ENCODE measurements at places on chromosomes 2 and 18.
A peak's percentile ranks its signal among the peaks of the same experiment; 100 is the strongest.

GRCh38 chr2:24360050-24360962 lies at the start of gene ITSN2:
TSS of gene ITSN2 (minus strand) at chr2:24360536. CDS start at chr2:24328082, 32,454 bp downstream.
- DNase-seq = peak; percentile 81

DNA sequence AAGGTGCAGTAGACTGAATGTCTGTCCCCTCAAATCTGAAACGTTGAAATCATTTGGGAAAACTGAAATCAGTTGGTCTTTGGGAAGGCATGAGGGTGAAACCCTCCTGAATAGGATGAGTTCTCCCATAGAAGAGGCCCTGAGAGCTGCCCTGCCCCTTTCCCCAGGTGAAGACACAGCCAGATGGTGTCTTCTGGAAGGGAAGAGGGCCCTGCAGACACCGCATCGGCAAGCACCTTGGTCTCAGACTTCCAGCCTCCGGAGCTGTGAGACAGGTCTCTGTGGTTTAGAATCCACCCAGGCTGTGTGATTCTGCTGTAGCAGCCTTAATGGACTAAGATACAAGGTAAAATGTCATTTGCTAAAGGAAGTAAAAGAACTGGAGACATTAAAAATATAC lies 42.1 kb upstream of the SNTG2 start:
- no peak for DNase-seq

- DNase-seq = no peak
Measured at GRCh38 chr18:36623681-36624190, 205.1 kb downstream of the TPGS2 start.

- DNase-seq = no peak
Measured at GRCh38 chr2:95006588-95006987, 18.9 kb upstream of the MAL start.

DNA sequence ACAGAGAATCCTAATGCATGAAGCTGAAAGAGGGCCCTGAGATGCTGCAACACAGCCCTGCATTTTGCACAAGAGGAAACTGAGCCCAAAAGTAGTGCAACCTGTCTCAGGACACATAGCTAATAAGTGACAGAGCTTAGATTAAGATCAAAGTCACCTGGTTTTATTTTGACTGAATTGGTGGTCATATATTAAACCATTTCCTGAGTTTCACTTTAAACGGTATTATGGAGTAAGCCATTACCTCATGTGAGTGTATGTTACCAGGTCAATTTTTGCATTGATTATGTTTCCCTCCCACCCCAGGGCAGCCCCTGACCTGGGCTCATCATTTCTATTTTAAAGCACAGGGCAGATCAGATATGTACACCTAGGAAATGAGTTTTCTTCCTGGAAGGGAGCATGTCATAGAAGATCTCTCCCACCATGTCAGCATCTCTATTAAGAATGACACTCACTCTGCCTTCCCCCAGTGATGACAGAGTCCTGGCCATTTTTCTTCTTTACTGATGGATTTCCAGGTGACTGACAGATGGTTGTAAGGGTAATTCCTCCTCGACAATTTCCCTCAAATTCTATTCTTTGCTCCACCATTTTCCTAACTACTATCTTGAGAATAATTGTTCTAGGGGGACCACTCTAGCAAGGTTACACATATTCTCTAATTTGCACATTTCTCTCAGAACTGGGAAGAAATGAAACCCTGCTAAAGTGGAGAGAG lies 441.3 kb upstream of the SLC14A2 start:
- DNase-seq = no peak

- DNase-seq = no peak
Measured at GRCh38 chr2:122570641-122571040, 815.2 kb downstream of the TSN start.

DNA sequence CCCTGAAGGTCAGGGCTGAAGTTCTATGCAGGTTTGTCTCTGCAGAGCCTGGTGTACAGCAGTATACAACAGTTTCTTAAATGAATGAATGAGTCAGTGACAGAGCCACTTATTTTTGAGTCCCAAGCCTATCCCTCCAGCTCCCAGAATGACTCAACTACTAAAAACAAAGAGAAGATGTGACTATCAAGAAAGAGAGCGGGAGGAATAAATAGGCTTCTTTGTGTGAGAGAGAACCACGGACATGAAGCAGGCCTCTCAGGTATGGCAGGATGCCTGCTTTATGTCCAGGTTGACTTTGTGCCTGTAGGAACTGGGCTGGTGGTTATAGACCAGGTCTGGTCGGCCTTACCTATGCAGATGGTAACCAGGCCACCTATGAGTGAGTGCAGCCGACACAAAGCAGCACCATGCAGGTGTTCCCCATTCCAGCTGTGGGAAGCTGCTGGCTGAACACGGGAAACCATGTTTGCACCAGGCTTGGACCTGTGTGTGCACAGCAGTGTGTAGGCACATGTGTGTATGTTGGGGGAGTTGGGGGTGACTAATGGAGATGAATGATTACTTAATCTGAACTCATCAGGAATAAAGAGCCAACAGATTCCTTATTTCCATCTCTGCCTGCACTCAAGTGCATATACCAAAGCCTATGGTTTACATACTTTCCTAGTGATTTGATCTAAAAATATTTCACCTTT lies 171.0 kb downstream of the OSR1 start:
- peak; percentile 15 for DNase-seq

GRCh38 chr18:55024564-55024963 lies 65.3 kb upstream of the CCDC68 start:
- DNase-seq = no peak

DNA sequence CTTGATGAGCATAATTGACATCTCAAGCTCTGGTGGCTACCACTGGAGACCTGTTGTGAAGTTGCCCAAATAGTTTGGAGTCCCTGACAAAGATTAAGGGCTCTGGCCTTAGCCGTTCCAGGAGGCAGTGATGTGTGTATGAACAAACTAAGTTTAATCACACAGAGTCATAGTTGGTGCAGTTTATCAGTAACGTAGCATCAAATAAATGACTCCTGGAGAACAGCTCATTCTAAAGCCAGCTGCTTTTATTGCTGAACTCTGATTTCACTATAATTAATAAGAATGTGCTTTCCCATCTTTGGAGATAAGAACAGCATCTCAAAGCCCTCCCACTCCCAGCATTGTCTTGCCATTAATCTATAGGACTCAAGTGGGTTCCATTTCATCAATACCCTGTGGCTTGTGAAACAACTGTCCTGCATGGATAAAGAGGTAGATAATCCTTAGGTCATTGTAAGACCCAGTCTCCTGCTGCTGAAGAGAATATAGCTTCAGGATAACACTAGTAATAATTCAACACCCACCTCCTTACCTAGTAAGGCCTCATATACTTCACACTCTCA lies 211.4 kb upstream of the THUMPD2 start:
- peak; percentile 39 for DNase-seq

- DNase-seq = no peak
Measured at GRCh38 chr18:22469061-22469734, 51.5 kb upstream of the CTAGE1 start.

- no peak for DNase-seq
Measured at GRCh38 chr2:98498703-98499440, 54.2 kb downstream of the INPP4A start.

GRCh38 chr2:32095671-32096070 lies 32.3 kb downstream of the SPAST start:
- no peak for DNase-seq

DNA sequence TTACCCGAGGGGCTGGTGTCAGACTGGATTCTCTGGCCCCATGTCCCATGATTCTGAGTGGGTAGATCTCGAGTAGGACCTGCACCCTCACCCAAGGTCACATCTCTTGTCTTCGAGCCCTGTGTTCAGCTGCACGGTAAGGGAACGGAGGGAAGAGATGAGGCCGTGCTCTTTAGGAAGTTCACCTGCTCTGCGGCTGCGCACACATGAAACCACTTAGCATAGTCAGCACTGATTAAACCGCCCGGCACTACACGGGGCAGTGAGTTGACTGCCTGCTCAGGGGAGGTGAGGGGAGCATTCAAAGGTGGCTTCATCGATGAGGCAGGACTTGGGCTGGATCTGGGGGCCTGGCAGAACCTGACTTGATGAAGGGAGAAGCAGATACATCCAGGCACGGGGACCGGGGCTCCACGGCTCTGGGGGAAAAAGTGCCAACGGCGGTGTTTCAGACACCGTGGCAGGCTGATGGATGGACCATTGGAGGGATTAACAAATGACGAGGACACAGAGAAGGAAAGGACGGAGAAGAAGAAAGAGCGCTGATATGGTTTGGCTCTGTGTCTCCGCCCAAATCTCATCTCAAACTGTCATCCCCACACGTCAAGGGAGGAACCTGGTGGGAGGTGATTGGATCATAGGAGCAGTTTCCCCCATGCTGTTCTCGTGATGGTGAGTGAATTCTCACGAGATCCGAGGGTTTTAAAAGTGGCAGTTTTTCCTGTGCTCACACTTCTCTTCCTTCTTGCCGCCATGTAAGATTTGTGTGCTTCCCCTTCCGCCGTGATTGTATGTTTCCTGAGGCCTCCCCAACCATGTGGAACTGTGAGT lies 248.6 kb downstream of the CYP26B1 start:
- DNase-seq = no peak

DNA sequence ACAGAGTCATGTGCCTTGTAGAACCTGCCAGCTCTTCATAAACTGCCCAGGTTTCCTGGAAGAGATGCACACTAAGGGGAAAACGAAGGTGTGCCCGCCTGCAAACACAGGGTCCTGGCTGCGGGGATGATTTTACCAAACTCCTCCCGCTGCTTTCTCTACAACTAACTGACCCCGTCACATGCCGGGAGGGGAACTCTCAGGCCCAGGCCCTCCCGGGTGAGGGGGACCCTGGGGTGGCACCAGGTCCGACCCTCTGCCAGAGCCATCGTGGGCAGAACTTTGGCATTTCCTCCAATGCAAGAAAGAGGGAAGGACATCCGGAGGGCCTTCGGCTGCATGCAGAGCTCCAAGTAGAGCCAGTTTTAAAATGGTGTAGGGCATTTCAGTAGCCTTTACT lies 28.6 kb downstream of the CAPN13 start:
- DNase-seq = no peak

All from AG08395 (cell line).